ENCODE measurements at places on chromosomes 3 and 15.

DNA sequence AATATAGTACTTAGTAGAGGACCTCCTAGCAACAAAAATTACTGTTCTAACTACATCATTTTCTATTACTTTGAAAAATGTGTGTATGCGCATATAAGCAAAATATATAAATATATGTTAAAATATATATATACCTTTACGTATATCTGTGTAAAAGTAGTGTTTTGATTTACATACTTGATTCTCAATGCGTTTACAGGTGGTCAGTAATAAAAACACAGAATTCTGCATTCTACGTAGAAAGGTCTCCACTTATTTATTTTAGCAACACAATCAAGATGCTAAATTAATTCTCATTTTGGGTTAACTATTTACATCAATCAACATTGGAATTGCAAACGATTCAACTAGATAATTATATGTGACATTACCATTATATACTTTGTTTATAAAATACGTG, 158.0 kb downstream of the ATG7 start:
- DNase-seq: no peak

GRCh38 chr3:65672871-65673815, 365.6 kb downstream of the MAGI1 start:
- no peak for DNase-seq

DNA sequence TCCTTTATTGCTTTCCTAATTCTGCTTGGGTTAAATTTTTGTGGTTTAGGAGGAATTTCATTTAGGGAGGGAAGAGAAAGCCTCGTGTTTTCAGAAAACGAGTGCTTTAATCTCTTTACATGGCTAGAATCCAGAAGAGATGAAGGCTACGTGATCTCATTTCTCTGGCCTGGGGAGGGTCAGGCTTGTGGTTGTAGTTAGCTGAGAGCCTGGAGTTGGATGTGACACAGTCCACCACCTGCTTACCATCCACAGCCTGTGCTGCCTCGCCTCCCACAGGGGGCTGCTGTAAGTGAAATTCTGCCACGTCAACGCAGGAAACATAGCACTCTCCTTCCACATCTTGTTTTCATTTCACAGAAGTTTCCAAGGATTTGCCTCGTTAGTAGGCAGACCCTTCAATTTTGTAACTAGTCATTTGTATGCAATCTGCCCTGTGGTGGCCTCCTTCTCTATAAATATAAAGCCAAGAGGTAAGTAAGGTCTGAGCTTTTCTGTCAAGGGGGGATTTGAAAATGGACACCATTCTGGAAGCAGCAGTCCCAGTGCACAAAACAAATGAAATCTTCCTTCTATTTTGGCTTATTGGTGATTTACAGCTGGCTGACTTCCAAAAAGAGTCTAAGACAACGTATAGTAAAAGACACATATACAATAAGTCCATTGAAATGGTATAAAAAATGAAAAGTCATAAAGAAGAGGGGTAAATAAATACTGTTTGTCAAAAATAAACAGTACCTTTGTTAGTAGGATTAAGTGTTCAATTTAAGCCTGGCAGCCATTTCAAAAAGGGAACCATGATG, 3.4 kb downstream of the GXYLT2 start:
- peak; percentile 92 for DNase-seq

DNA sequence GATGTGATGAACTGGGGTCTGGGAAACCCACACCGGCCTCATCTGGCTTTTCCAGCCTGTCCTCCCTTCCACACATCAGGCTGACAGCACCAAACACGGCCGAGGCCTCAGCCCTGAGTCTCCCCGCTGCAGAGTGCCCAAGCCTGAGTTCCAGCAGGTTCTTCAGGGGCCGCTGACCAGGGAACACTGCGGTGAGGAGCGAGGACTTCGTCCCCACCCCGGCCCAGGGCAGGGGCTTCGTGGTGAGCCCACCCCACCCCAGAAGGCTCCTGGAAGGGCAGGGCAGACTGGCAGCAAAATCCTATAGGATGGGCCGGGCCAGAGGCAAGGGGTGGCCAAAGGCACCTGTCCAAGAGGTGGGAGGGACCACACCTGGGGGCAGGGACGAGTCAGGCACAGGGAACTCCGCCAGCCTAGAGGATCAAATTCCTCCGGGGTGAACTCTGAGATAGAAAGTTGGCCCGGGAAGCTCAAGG, at the start of gene SLC51A:
Gene SLC51A, plus strand, starts transcription at position 446 of the 476 bp plus-strand sequence. CDS start 179 bp downstream, outside the sequence.
- DNase-seq: no peak

DNA sequence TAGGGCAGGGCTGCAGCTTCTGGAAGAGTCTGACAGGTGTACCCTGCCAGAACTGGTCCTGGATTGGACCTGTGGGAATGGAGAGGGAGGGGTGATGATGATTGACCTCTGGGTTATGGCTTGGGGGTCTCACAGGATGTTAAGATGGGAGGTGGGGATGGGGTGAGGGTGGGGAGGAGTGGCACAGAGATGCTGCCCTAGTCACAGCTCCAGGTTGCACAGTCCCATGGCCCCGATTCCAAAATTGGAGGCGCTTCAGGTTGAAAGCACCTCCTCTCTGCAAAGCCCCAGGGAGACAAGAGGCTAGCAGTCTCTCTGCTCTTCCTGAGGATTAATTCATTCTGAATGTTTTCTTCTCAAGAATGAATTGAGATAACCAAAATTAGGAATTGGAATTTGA, 101.4 kb downstream of the FAM43A start:
- DNase-seq: no peak

- DNase-seq: peak; percentile 45
Observed at GRCh38 chr3:130341388-130341787, 4.1 kb upstream of the COL6A5 start.

DNA sequence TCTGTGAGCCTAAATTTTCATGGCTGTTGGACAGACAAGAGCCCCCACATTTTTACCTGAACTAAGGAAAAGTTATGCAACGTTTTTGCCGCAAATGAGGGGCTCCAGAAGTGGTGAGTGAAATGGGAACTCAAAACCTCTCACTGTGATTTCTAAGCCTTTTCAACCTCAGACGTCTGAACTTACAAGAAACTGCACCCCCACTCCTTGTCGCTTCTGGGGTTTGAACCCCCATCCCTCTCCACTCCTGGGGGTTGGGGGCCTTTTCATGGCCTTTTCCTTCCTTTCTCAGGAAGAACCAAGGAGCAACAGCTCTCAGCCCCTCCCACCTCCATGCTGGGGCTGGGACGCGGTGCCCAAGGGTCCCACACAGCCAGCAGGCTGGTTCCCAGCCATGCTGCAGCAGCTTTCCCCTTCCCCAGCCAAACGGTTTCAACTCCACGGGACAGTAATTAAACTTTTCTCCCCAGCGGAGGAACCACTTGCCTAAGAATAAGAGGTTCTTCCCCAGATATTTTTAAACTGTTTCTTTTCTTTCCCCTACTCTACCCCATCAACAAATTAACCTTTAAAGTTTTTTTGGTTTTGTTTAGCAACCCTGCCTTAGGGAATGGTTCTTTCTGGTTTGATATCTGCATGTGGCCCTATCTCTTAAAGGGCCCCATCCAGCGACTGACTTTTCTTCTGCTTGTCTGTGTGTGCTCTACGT, 387.6 kb upstream of the CBLB start:
- DNase-seq: no peak

DNA sequence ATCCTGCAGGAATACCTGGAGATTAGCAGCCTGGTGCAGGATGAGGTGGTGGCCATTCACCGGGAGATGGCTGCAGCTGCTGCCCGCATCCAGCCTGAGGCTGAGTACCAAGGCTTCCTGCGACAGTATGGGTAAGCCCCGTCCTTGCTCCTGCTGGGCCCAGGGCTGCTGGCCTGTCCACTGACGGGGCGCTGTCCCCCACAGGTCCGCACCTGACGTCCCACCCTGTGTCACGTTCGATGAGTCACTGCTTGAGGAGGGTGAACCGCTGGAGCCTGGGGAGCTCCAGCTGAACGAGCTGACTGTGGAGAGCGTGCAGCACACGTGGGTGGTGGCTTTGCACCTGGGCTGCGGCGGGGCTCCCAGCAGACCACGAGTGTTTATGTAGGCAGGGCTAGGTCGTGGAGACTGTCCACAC, 5.0 kb downstream of the FES start:
- no peak for DNase-seq

DNA sequence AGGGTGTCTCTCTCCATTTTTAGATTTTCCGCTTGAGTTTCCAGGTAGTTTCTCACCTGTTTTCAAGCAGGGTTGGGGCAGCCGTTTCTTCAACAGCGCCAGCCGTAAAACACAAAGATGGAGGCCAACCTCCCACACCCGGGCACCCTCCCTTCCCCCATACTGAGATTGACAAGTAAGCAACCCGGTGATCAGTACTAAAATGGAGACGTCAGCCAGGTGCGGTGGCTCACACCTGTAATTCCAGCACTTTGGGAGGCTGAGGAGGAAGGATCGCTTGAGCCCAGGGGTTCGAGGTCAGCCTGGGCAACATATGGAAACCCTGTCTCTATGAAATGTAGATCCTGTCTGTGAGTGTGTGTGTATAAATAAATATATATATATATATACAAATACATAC, 903 bp upstream of the ZSCAN2 start:
- DNase-seq: no peak

DNA sequence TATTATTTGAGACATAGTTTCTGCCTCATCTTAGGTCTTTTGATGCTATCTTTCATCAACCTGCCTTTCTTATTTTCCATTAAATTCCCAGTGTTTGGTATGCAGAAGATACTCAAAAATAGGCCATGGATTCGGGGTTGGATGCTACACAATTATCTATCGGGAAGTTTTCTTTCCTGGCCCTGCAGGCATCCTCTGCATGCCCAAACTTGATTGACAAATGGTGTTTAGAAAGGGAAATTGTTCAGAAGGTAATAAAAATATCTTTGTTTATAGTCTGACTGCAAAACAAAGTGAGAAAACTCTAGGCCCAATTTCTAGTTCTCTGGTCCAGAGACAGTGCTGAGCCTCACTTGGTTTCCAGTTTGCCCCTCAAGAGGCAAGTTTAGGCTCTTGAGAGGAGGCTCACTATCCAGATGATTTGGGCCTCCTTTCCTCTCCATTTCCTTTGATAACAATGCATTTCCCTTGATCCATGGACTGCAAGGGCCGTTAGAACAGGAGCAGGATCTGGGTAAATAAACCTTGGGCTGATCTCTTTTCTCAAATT, 157.1 kb upstream of the DPH6 start:
- no peak for DNase-seq

- no peak for DNase-seq
Observed at GRCh38 chr3:49750056-49750455, 26.3 kb upstream of the GMPPB start.

DNA sequence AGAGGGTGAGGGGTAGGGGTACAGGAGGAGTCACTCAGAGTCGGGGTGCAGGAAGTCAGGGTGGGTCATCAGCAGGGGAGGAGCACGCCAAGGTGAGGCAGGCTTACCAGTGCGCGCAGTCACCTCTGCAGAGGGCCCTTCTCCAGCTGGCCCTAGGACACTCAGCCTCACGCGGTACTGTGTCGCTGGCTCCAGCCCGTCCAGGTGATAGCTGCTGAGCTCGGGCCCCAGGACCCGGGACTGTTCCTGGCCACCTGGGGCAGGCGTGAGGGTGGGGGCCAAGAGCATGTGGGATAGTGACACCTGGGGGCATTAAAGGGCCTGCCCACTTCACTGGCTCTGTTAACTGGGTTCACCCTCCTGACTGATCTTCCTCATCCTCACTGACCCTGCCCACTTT, 7.4 kb downstream of the COL7A1 start:
- DNase-seq: no peak

GRCh38 chr3:115860766-115861165, 237.5 kb downstream of the GAP43 start:
- DNase-seq: no peak

GRCh38 chr15:79924379-79924778, 27.6 kb upstream of the MTHFS start:
- DNase-seq: no peak

DNA sequence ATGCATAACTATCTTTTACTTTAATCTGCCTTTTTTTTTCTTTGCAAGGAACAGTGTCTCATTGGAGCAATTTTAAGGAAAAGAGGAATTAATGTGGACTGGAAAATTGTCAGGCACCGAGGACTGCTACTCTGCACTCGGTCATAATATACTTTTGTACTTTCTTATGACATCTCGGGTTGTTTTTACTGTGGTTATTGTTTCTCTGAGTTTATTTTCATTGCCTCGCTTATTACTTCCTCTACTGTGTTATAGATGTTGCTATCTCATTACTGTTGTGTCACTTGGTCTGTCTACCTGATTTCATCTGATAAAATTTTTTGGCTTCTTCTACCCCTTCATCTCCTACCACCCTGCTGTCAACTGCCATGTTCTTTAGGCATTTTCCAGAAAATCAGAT, 213.5 kb upstream of the POU1F1 start:
- DNase-seq: no peak

DNA sequence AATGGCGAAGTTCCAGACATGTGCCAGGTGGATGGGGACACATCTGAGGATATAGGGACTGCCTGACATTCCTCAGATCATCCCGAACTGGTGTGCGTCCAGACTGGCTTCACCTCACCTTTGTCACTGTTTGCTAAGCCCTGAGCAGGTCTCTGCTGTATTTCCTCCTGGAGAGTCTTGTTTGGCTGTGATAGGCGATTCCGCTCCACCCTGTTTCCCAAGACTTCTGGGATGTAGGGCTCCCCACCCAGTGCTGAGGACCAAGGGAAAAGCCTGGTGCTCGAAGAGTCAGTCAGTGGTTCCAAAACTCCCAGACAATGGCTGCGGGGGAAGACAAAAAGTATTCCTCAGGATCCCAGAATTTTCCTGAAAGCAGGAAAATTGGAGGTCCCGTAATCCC, 11.1 kb upstream of the FURIN start:
- DNase-seq: no peak

GRCh38 chr15:67130673-67131601, 65.5 kb downstream of the SMAD3 start:
- no peak for DNase-seq

DNA sequence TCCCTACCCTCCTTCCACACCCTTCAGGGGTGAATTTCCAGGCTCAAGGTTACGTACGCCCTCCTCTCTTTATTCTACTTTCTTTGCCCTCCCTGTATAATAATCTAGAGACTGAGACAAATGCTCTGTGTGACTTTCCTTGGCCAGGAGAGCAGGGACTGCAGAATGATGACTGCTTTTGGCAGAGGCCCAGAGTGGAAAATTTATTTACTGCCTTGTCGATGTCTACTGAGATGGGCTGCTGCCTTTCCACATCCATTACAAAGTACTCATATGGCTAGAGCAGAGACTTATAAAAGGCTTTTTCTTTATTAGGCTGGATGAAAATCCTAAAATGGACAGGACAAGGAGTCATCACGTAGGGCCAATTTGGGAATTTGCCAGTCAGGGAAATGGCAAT, 576.2 kb downstream of the TUSC7 start:
- no peak for DNase-seq

DNA sequence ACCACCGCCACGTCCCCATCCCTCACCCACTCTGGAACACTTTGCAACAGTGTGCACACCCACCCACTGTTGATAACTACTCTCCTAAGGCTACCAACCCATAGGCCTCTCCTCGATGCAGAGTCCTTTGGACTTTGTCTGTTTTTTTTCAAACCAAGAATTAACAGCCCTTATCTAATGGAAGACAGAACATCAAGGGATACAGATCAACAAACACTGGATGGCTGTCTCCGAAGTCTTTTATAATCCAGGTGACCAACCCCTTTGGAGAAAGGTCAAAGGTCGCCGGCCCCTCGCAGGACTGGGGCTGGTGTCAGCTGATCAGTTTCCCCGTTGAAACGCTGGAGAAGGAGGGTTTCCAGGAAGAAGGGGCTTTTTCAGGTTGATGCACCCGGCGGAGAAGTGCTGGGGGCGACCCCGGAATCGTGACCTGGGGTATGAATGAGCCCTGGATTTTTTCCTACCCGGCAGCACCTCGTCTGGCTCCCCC, 532 bp downstream of the B4GALT4 start:
- no peak for DNase-seq

Measured in HS-5 (cell line).